ENCODE measurements at places on chromosomes 4 and X.

- DNase-seq = no peak
These were observed 297.9 kb upstream of the LCORL start for GRCh38 chr4:18319431-18319830.

GRCh38 chrX:24093746-24094145 lies 39.0 kb downstream of the EIF2S3 start:
- DNase-seq = no peak

- DNase-seq = no peak
These were observed 56.9 kb upstream of the PRPS1 start for GRCh38 chrX:107571296-107571998.

DNA sequence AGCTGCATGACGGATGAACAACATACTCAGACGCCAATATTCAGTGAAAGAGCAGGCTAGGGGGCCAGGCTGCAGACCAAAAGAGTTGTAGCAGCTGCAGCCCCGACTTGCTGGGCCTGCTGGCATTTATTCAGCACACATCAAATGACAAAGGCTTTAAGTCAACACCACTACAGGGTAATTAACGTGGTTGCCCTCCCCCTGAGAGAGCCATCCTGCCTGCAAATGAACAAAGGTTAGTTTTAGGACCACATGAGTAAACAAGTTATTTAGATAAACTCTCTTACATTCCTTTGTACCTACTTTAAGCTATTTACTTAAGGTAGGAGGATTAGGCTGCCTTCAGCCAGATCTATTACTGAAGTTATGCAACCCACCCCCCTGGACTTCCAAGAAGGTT lies 1329.1 kb downstream of the PCDH18 start:
- no peak for DNase-seq

DNA sequence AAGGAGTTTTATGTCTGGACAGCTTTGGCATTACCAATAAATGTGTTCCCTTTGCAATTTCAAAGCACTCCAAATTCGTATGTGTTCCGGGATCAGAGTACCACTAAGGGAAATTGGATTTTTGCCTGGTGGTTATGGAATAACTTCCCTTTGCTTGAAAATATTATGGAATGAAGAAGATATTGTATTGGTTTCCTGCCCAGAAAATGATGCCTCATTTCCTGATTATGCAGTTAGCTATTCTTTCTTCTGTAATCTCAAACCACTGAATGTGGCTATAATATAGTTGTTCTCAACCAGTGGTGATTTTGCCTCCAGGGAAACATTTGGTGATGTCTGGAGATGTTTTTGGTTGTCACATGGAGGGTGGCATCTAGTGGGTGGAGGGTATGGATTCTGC lies 142.9 kb downstream of the PCDH7 start:
- no peak for DNase-seq

- no peak for DNase-seq
These were observed 496 bp downstream of the SH2D1A start for GRCh38 chrX:124346877-124347241.
